Skeletal muscle tissue (tissue), 5 donors: ENCODE measurements at places on chromosomes 3 and 15. TPM values are rescaled to one million over a fixed set of nuclear protein-coding genes. Genes with fewer than 3 reads are reported as not detected.

Gene ADAMTSL3
- 43.3 TPM for total RNA-seq

Gene CNTN4
- total RNA-seq = 11.0 TPM

Gene RFTN1
- 15.7 TPM for total RNA-seq

Gene MME
- total RNA-seq = 12.5 TPM

Gene DUOXA1
- total RNA-seq = not detected

Gene PAQR9
- under 0.01 TPM for total RNA-seq

Gene SLC38A3
- 0.52 TPM for total RNA-seq

Gene EOGT
- 13.0 TPM for total RNA-seq

Gene MORF4L1
- total RNA-seq = 382 TPM

Gene SLC12A1
- not detected for total RNA-seq

Gene CISH
- total RNA-seq = 4.7 TPM

Gene ZNF80
- total RNA-seq = not detected

Gene UBA5
- total RNA-seq = 21.9 TPM

Gene ATP1B3
- 30.8 TPM for total RNA-seq

Gene EXD1
- not detected for total RNA-seq

Gene TLR9
- total RNA-seq = not detected

Gene SOX14
- not detected for total RNA-seq

Gene SNX22
- total RNA-seq = 1.0 TPM

Gene CLEC3B
- total RNA-seq = 129 TPM

Gene ACOX2
- 14.6 TPM for total RNA-seq

Gene PLA2G4D
- total RNA-seq = not detected

Gene SENP7
- total RNA-seq = 33.4 TPM

Gene CHRNA5
- total RNA-seq = 0.52 TPM

Gene PLSCR1
- 12.0 TPM for total RNA-seq

Gene IL5RA
- total RNA-seq = not detected

Gene WDR76
- total RNA-seq = 5.7 TPM

Gene NRROS
- total RNA-seq = 1.6 TPM

Gene ZNF662
- total RNA-seq = 11.0 TPM

Gene AADACL2
- not detected for total RNA-seq

Gene TLE3
- 13.6 TPM for total RNA-seq

Gene DPPA4
- total RNA-seq = 0.52 TPM

Gene EIF4E3
- 2.6 TPM for total RNA-seq

Gene FBXW12
- total RNA-seq = 0.52 TPM

Gene RLBP1
- 0.52 TPM for total RNA-seq

Gene DAPK2
- 2.6 TPM for total RNA-seq

Gene TRIM69
- 16.7 TPM for total RNA-seq

Gene MASP1
- total RNA-seq = 5.7 TPM

Gene DNASE1L3
- 1.0 TPM for total RNA-seq

Gene ALPK3
- 33.4 TPM for total RNA-seq

Gene POLR2M
- total RNA-seq = 256 TPM

Gene CPN2
- total RNA-seq = not detected

Gene OIP5
- 3.7 TPM for total RNA-seq

Gene THPO
- under 0.01 TPM for total RNA-seq

Gene GPR149
- total RNA-seq = not detected

Gene LRRC34
- 3.1 TPM for total RNA-seq

Gene SENP8
- total RNA-seq = 2.1 TPM

Gene ABHD17C
- total RNA-seq = 3.7 TPM

Gene DAZL
- not detected for total RNA-seq

Gene ARL6IP5
- total RNA-seq = 60.5 TPM

Gene SLC6A20
- under 0.01 TPM for total RNA-seq

Gene C3orf70
- 4.2 TPM for total RNA-seq

Gene ECE2
- total RNA-seq = not detected

Gene C3orf85
- not detected for total RNA-seq
